A549 treated with DMSO at 1 μM for 4 hours (cell line): ENCODE measurements at places on chromosomes 4 and X. TPM values are rescaled to one million over a fixed set of nuclear protein-coding genes. Genes with fewer than 3 reads are reported as not detected.

Gene P2RY8
- total RNA-seq, result 0.02 TPM in 1 of 5 replicates, not detected in the others

Gene NAA11
- total RNA-seq, result not detected in 5 replicates

Gene VEGFD
- total RNA-seq, result 0.42 to 0.88 TPM (median 0.53 TPM) in 5 replicates

Gene HTR2C
- total RNA-seq, result not detected in 5 replicates

Gene NPY5R
- not detected in 5 replicates for total RNA-seq

Gene HDAC8
- total RNA-seq, result 22.2 to 25.7 TPM (median 24.5 TPM) in 5 replicates

Gene CCDC110
- total RNA-seq, result not detected in 5 replicates

Gene PNMA3
- total RNA-seq, result 0.10 to 0.30 TPM (median 0.24 TPM) in 5 replicates

Gene KCTD8
- not detected in 5 replicates for total RNA-seq
